ENCODE measurements at places on chromosomes 12 and 14. TPM values are rescaled to one million over a fixed set of nuclear protein-coding genes. Genes with fewer than 3 reads are reported as not detected.

- no peak for DNase-seq
Measured at GRCh38 chr12:50642761-50643160, 121.1 kb upstream of the ATF1 start.

DNA sequence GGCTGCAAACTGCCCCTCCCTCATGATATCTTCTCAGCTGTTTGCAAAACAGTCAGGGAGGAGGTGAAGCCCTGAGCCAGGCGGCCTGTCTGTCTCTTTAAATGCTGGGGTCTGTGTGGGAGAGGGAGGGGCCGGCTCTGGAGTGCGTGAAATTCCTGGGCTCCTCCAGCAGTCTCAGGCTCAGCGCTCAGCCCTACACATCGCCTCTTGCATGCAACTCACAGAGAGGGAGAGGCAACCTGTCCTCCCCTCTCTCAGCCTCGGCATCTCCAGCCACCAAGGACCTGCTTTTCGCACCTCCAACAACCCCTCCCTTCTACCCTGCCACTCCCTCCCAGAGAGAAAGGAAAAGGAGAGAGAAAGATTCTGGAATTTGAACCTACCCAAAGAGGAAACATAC is at the start of gene NRXN3:
Gene NRXN3 (plus strand): TSS at position 171 of the 400 bp plus-strand sequence. CDS start 72,721 bp downstream, outside the sequence.
- DNase-seq, result no peak

GRCh38 chr12:106090591-106091445 is 47.9 kb downstream of the NUAK1 start:
- peak; percentile 80 for DNase-seq

- no peak for DNase-seq
Measured at GRCh38 chr12:107586256-107586970, 99.2 kb upstream of the PWP1 start.

DNA sequence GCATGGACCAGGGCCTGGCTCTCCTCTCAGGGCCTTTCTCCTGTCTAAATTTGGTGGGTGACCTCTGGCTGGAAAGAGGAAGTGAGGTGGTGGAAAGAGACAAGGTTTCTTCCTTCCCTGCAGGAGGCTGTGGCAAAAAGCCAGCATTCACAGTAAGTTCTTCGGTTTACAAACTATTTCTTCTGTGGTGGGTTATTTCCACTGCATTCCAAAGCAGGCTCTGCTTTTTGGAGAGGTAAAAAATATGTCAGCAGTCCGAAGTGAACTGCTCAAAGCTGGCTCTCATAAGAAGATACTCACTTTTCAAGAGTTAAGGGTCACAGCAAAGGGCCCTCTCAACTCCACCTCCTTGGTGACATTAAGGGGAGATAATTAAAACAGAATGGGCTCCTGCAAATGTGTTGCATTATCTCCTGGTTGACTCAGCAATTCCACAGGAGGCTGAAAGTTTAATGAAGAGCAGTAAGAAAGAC is 48.9 kb upstream of the POC1B start:
- DNase-seq, result no peak

DNA sequence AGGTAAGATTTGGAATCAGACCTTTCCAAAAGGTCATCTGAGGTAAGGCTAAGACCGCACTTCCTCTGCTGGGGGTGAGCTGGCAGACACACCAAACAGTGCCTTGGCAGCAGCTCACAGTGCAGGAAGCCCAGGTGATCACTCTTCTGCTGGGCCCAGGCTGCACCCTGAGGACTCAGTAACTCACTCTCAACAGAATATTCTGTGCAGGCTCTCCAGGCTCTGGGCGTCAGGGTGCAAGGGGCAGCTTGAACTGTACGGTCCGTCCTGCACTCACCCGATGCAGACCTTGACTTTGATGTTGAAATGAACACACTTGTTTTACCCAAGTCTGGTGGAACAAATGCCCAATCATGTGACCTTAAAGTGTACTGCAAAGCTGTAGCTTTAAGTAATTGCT is 6.0 kb downstream of the ALKBH2 start:
- no peak for DNase-seq

GRCh38 chr14:51028851-51029754 is 65.8 kb downstream of the TRIM9 start:
- DNase-seq, result no peak

- DNase-seq, result peak; percentile 41
Measured at GRCh38 chr12:118061011-118061872, at the start of gene WSB2. Gene WSB2, minus strand, starts transcription at chr12:118061179. Its CDS starts 131 bp downstream, at chr12:118061048.

GRCh38 chr14:105343194-105343593 is 28.6 kb downstream of the PACS2 start:
- DNase-seq, result no peak

GRCh38 chr12:114823724-114824123 is 139.7 kb upstream of the TBX3 start:
- no peak for DNase-seq

DNA sequence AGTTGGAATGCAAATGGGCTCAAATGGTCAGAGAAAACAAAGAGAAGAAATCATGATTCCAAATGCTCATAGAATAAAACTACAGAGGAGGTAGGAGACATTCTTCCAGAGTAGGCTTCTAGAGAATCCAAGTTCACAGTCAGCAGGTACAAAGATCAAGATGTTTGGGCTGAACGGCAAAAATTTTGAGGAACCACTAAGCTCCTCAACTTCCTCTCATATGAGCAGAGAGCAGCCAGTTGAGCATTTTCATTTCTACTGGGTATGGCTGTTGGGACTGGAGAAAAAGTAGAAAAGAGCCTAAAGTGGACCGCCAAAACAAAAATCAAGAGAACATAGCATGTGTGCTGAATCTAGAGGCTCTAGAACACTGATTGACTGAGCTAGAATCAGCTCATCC is 73.8 kb upstream of the ARID2 start:
- DNase-seq, result no peak

GRCh38 chr14:75811872-75812499 is 150.9 kb downstream of the TTLL5 start:
- no peak for DNase-seq

GRCh38 chr14:68292441-68293215 is 473.0 kb downstream of the RAD51B start:
- no peak for DNase-seq

DNA sequence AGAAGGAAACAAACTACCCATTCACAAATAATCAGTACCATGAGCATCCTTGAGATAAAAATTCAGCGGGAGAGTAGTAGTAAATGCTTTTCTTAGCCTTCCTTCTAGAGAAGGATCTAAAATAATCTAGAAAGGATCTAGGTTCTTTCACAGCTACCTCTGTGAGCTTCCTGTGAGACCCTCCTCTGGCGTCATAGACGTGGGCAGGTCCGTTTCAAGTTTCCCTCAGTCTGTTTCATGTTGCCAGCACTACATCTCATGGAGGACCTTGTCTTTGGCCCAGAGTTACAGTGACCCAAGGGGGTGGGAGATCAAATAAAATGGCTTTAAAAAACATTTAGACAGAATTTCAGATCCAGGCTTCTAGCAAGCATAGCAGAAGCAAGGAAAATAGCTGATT is 13.6 kb downstream of the DAAM1 start:
- no peak for DNase-seq

GRCh38 chr14:79534703-79535353 is 676.5 kb downstream of the DIO2 start:
- DNase-seq, result no peak

GRCh38 chr14:90177539-90178189 is 78.7 kb upstream of the PSMC1 start:
- peak; percentile 37 for DNase-seq

- DNase-seq, result no peak
Measured at GRCh38 chr12:108861878-108862587, 4.7 kb upstream of the SSH1 start.

DNA sequence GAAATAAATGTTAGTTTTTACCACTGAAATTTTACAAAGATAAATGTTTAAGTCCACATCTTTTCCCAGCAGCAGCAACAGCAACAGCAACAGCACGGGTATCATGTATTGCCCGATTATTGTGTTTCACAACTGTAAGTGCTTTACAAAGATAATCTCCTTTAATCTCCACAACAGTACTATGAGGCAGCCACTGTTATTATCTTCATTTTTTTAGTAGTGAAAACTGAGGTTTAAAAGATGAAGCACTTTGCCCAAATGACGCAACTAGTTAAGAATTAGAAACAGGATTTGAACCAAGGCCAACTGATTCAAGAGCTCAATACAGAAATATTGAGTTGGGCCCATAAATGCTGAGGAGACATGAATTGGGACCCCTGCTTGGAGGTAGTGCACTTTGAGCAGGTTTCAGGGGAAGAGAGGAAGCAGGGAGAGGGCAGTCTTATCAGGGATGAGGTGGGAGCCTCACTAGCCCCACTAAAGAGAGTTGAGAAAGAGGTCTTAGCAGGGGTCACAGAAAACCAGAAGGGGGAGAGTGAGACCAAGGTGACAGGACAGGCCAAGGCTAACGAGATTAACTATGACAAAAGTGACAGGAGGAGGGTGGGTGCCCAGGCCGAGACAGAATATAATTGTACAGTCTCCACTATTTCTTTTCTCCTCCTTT is 15.3 kb downstream of the KRT2 start:
- DNase-seq, result no peak

The RFX4 gene
- not detected for total RNA-seq

The DNAJC22 gene
- 12.9 TPM for total RNA-seq

The CLEC1B gene
- not detected for total RNA-seq

The TRPV4 gene
- 1.6 TPM for total RNA-seq

The TBX3 gene
- total RNA-seq, result 89.4 TPM

Measured in PC-3 (cell line).